Esophagus squamous epithelium (tissue), 5 donors: ENCODE measurements at places on chromosomes 5 and 9.

GRCh38 chr9:38384990-38385848 is 7.3 kb upstream of the ALDH1B1 start:
- no peak for DNase-seq

DNA sequence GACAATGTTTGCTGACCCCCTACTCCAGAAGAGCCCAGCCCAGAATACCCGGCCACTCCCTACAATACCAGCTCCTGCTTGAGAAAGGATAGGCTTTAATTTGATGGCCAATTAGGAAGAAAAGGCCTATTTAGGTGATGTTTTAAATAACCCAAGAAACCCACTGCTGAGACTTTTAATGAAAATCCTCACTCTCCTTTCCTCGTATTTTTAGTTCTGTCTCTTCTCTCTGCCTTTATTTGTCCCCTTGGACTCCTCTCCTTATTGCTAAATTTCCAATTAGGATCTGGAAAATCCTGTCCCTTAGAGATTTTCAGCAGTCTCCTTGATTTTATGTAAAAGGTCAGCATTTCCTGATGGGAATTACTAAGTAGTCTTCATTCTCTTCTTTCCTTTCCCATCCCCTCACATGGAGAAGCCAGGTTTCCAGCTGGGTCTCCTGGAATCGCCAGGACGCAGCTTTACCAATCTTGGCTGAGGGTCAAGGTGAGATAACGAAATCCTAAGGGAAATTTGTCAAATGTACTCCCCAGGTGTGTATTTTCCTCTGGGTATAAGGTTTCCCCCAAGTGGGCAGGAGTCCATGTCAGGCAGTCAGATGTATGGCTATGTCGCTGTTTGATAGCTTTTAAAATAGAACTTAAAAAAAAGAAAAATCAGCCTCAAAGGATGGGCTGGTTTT is 11.7 kb downstream of the STC2 start:
- DNase-seq = no peak

GRCh38 chr5:5145651-5146529 is 5.8 kb downstream of the ADAMTS16 start:
- DNase-seq = no peak

GRCh38 chr5:14744296-14745187 is 80.0 kb downstream of the OTULIN start:
- DNase-seq = no peak

DNA sequence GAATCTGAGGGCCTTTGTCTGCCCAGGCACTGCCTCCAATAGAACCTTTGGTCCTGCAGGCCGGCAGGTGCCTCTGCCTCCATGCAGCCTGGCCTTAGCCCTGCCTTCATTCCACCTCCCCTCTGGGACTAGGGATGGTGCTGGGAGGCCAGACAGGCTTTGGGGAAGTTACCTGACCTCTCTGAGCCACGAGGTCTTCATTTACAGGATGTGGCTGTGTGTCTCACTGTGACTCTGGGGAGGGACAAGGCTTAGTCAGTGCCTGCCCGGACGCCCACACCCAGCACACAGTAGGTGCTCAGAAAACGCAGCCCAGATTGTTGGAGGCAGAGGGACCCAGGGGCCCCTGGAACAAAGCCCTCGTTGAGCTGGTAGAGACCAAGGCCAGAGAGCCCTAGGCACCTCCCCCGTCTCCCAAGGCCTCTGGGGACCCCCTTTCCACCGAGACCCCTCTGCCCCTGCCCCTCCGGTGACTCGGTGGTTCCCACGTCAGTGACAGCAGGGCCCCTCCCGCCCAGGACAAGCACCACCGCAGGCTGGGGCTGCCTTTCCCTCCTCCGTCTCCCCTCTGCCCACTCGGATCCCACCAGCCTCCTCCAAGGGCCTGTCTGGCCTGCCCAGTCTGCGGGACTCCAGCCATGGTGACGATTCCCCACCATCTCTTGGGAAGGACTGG is 46.9 kb upstream of the EGFL7 start:
- DNase-seq = no peak

- no peak for DNase-seq
Observed at GRCh38 chr9:107484117-107484723, 5.3 kb downstream of the KLF4 start.

DNA sequence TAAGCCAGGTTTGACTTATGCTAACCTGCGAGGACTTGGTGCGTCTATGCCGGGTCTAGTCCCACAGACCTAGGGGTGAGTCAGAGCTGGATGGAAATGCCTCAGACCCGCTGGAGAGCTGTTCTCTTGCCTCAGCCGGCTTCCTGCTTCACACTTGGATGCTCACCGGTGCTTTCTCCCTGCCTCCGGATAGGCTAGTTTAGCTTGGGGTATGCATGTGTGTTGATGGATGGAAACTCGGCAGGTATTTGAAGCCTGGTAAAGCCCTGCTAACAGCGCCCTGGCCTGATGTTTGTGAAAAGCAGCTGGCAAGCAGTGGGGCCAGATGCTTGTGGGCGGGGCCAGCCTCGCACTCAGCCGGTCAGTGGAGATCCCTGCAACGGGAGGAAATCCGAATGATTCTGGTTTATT is 29.3 kb downstream of the PRRC2B start:
- DNase-seq = no peak

DNA sequence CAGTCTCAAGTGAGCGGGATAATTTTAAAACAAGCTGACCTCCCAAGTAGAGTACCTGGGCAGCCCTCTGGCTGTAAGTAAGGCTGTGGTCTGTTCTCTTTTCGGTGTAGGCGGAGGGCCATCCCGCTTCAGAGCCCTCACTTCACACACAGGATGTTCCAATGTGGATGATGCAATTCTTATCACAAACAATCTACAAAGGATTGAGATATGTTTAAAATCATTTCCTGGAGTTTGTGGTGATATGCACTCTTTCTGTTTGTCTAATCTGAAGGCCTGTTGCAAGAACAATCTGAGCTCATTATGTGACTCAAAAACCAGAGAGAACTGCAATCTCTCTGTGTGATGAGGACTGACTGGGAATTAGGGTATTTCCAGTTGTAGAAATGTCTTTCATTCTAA is 42.5 kb downstream of the ITGA2 start:
- DNase-seq = no peak

GRCh38 chr5:135432113-135432512 is 15.0 kb downstream of the DCANP1 start:
- no peak for DNase-seq
